Neural progenitor cell (in vitro differentiated cells): ENCODE measurements at places on chromosomes 5 and 9. TPM values are rescaled to one million over a fixed set of nuclear protein-coding genes. Genes with fewer than 3 reads are reported as not detected.

DNA sequence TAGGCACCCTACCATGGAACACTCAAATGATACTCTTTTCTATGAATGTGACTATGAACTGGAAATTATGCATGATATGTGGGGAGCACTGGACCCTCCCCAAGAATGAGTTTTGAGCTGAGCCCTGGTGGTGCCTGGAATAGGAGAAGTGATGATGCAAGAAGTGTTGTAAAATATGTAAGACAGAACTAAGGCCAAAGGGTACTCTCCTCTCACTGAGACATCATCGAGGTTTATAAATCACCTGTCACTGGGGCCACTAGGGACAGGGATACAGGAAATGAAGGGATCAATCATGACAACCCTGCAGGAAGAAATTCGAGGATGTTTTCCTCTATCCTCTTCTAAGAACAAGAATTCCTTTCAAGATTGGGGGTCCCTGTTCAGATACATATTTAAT is 45.4 kb downstream of the PCSK1 start:
- H3K27ac ChIP-seq, result no peak overlapping the region
- H3K4me3 ChIP-seq, result no peak overlapping the region
- DNase-seq, result no peak
- no peaks in the 10 kb centered on the region for H3K36me3 ChIP-seq

DNA sequence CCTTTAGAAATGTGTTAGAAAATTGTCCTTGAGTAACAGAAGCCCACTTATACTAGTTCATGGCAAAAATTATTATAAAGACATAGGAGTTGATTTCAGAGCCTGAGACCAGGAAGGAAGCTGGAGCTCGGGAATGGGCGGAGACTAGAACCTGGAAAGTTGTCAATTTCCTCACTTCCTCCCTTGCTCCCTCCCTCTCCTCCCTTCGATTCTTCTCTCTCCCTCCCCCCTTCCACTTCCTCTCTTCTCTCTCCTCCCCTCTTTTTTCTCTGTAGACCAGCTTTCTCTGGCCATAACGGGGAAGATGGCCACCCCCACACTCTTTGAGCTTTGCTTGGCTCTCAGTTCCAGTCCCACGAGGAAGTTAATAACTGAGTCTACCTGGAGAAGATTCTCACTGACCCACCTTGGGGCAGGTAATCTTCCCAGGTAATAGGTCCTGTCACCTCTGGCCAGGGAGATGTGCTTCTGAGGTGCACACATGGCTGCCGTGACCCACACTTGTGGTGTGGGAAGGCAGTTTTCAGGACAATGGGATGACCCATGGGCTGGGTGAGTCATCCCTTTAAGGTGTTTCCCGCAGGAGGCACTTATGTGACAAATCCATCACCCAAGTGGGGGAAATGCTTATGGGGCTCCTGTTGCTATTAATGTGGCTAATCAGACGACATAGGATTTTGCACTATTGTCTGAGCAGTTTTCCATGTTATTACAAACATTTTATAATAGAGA is 78.7 kb downstream of the HSPA4 start:
- H3K4me1 ChIP-seq, result no peaks in the 10 kb centered on the region
- H3K36me3 ChIP-seq, result no peaks in the 10 kb centered on the region
- H3K27me3 ChIP-seq, result no peaks in the 10 kb centered on the region

DNA sequence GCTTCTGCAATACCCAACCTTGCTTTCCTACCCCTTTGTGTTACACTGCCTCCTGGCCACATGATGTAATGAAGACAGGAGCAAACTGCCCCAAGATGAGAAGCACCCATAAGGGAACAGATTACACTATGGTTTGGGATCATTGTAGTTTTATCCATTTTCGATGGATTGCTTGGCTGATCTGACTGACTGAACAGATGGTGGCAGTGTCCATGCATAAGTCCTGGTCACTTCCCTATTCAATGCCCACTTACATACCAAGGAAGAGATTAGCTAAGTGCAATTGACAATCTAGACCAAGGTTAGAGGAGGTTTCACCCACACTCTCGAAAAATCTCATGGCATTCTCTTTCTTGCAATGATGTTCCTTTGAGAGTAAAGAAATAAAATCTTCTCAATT is 319.9 kb downstream of the RAB3C start:
- H3K27me3 ChIP-seq, result no peaks in the 10 kb centered on the region
- no peak overlapping the region for H3K27ac ChIP-seq
- no peak for DNase-seq
- H3K36me3 ChIP-seq, result no peaks in the 10 kb centered on the region

DNA sequence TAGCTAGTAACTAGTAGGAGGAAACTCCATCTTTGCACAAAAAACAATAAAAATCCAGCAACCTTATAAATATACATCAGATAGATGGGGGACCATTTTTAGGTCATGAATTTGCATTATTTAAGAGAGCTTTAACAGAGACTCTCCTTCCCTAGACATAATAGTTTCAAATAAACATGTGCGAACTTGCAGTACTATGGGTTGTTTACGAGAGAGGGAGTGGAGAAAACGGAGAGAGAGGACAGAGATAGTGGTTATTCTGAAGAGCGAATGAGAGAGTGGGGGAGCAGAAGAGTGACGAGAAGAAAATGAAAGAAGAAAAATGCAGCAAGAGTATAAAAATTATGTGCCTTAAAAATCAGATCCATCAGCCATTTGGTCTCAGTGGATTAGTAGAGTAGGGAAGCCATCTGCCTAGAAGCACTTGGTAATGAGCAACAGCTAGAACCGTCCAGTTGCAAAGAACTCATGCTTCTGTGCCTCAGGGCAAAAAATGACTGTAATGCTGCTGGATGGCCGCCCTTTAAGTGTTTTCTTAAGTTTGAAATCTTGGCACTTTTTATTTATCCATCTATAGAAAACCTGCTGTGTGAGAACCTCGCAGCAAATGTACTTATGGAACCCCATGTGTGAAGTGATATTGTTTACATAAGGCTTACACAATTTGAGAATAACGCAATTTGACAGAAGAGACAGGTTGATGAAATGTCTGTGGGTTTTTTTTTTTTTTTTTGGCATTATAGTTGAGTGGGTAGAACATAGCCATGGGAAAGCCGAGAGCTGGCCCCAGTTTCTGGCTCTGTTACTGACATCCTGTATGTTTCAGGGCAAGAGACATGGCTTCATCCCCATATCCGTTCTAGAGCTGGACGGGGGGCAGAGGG is 95.6 kb upstream of the ZNF608 start:
- no peak overlapping the region for H3K4me3 ChIP-seq
- peaks cover 3% of the 10 kb centered on the region for H3K36me3 ChIP-seq
- DNase-seq, result no peak
- no peak overlapping the region for H3K27ac ChIP-seq
- H3K27me3 ChIP-seq, result no peaks in the 10 kb centered on the region

DNA sequence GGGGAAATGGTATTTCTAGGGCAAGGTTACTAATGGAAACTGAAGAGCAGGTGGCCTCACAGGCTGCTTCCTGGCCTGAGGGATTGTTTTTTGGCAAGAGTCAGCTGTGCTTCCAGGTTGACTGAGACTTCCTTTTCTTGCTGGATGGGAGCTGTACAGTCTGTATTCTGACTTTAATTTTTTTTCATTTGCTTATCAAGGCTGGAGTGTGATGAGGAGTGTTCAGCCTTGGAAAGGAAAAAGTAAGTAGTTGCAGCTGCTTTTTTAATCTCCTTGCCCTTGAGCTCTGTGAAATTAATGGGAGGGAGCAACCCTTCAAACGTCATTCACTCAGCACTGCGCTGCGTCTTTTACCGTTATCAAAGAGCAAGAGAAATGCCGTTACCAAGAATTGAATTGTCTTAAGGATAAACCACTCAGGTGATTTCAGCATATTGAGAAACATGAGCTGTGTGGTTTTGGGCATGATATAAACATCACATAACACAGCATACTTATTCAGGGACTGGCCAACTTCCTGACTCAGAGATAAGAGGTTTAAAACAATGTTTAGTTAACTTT is 47.6 kb downstream of the AQP7 start:
- H3K27ac ChIP-seq, result no peak overlapping the region
- H3K36me3 ChIP-seq, result no peaks in the 10 kb centered on the region
- H3K4me1 ChIP-seq, result no peaks in the 10 kb centered on the region
- H3K4me3 ChIP-seq, result no peak overlapping the region

DNA sequence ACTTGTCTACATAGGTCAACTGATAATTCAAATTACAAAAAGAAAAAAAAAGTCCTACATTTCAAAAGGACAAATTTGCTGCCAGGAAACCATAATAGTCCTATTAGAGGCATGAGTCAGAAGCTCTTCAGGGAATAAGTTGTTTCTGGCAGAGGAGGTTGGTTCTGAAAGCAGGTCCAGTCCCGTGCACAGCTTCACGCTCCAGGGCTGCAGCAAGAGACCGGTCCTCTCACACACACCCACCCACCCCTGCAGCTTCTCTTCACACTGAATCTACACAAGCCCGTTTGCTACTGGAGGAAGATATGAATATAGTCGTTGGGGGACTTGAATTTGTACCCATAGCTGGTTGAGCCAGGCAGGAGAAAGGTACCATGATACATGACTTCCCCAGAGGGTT is 36.9 kb upstream of the SLC1A3 start:
- H3K36me3 ChIP-seq, result no peaks in the 10 kb centered on the region
- no peak overlapping the region for H3K4me3 ChIP-seq
- H3K27ac ChIP-seq, result no peak overlapping the region
- no peaks in the 10 kb centered on the region for H3K4me1 ChIP-seq
- no peaks in the 10 kb centered on the region for H3K27me3 ChIP-seq

GRCh38 chr5:135437422-135437795 is 9.7 kb downstream of the DCANP1 start:
- no peak for DNase-seq
- peaks cover 4% of the 10 kb centered on the region for H3K4me1 ChIP-seq
- no peaks in the 10 kb centered on the region for H3K27me3 ChIP-seq
- no peak overlapping the region for H3K4me3 ChIP-seq
- H3K27ac ChIP-seq, result no peak overlapping the region
- H3K36me3 ChIP-seq, result no peaks in the 10 kb centered on the region

- H3K4me3 ChIP-seq, result no peak overlapping the region
- no peak for DNase-seq
- no peaks in the 10 kb centered on the region for H3K4me1 ChIP-seq
- no peaks in the 10 kb centered on the region for H3K27me3 ChIP-seq
Observed at GRCh38 chr5:158410976-158411375, 552.0 kb upstream of the CLINT1 start.

- no peak for DNase-seq
- H3K4me1 ChIP-seq, result peaks cover 13% of the 10 kb centered on the region
- H3K4me3 ChIP-seq, result no peak overlapping the region
- H3K27ac ChIP-seq, result peak overlapping the region; percentile 53
- H3K27me3 ChIP-seq, result no peaks in the 10 kb centered on the region
Observed at GRCh38 chr5:164869325-164869724, 1363.9 kb downstream of the MAT2B start.

GRCh38 chr5:68545636-68546295 is 330.2 kb downstream of the PIK3R1 start:
- H3K4me3 ChIP-seq, result no peak overlapping the region
- H3K27ac ChIP-seq, result no peak overlapping the region
- no peak for DNase-seq
- no peaks in the 10 kb centered on the region for H3K36me3 ChIP-seq

Gene CA9
- 0.09 and 0.25 TPM in 2 replicates for total RNA-seq

Gene TYRP1
- total RNA-seq, result 0.75 TPM in 1 of 2 replicates, not detected in the other

Gene HAVCR1
- not detected in 2 replicates for total RNA-seq

Gene FBXO4
- total RNA-seq, result 5.0 and 15.5 TPM in 2 replicates

Gene FCHO2
- total RNA-seq, result 11.7 and 17.7 TPM in 2 replicates

Gene FBXO38
- total RNA-seq, result 44.9 and 64.6 TPM in 2 replicates

Gene CAVIN4
- 6.1 and 8.8 TPM in 2 replicates for total RNA-seq

Gene CDH10
- 0.19 and 0.65 TPM in 2 replicates for total RNA-seq

Gene SLC36A3
- total RNA-seq, result not detected in 2 replicates
